ENCODE measurements at places on chromosomes 6 and 20.

DNA sequence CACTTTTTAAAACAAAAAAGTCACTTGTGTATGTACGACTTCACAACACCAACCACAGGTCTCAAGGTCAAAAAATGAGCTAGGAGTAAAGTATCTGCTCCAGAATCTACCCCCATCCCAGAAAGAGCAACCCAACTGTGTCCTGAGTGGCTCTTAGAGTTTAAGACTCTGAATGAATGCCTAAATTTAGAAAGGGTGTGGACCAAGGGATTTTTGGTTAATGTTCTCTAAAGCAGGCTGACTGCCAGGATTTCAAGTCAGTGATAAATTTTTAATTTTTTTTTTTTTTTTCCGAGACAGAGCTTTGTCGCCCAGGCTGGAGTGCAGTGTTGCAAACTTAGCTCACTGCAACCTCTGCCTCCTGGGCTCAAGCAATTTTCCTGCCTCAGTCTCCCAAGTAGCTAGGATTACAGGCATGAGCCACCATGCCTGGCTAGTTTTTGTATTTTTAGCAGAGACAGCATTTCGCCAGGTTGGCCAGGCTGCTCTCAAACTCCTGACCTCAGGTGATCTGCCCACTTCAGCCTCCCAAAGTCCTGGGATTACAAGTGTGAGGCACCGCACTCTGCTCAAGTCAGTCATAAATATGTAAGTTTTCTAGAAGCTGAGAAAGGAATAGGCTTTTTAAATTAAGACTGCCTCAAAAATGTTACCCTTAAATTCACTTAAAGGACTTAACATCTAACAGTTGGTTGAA is 20.2 kb downstream of the STAU1 start:
- peaks cover 29% of the 10 kb centered on the region for H3K36me3 ChIP-seq
- H3K27me3 ChIP-seq = no peaks in the 10 kb centered on the region
- no peak overlapping the region for H3K4me3 ChIP-seq
- no peak for DNase-seq
- no peak overlapping the region for H3K27ac ChIP-seq

GRCh38 chr20:32189691-32190615 is 17.6 kb downstream of the PLAGL2 start:
- H3K4me1 ChIP-seq = peaks cover 7% of the 10 kb centered on the region
- no peaks in the 10 kb centered on the region for H3K27me3 ChIP-seq
- DNase-seq = no peak
- no peak overlapping the region for H3K27ac ChIP-seq
- H3K36me3 ChIP-seq = no peaks in the 10 kb centered on the region

- no peak overlapping the region for H3K4me3 ChIP-seq
- H3K27ac ChIP-seq = no peak overlapping the region
- no peak for DNase-seq
- H3K4me1 ChIP-seq = peaks cover 19% of the 10 kb centered on the region
Measured at GRCh38 chr6:131840441-131840840, 32.6 kb downstream of the ENPP1 start.

- H3K27ac ChIP-seq = no peak overlapping the region
- no peaks in the 10 kb centered on the region for H3K4me1 ChIP-seq
- no peaks in the 10 kb centered on the region for H3K27me3 ChIP-seq
- DNase-seq = no peak
Measured at GRCh38 chr6:142728910-142729481, 216.0 kb downstream of the HIVEP2 start.

Measured in PC-3 (cell line).